A549 treated with ZK216348 at 1 μM for 4 hours (cell line): ENCODE measurements at places on chromosomes 7 and 10. TPM values are rescaled to one million over a fixed set of nuclear protein-coding genes. Genes with fewer than 3 reads are reported as not detected.

The BAIAP2L1 gene
- total RNA-seq, result 47.0 to 56.0 TPM (median 51.7 TPM) in 5 replicates

The GIMAP1 gene
- not detected in 5 replicates for total RNA-seq

The PHYHIPL gene
- 0.13 to 0.44 TPM (median 0.20 TPM) in 5 replicates for total RNA-seq

The SEMA3C gene
- total RNA-seq, result 54.0 to 82.3 TPM (median 63.0 TPM) in 5 replicates

The CCDC3 gene
- total RNA-seq, result 0.72 to 1.3 TPM (median 1.1 TPM) in 5 replicates

The TBRG4 gene
- 79.7 to 114 TPM (median 108 TPM) in 5 replicates for total RNA-seq

The IDI2 gene
- total RNA-seq, result not detected in 5 replicates

The KCNH2 gene
- 0.71 to 1.2 TPM (median 0.98 TPM) in 5 replicates for total RNA-seq

The HSPA12A gene
- total RNA-seq, result 9.5 to 13.3 TPM (median 11.5 TPM) in 5 replicates

The PALD1 gene
- total RNA-seq, result 4.2 to 8.5 TPM (median 7.4 TPM) in 5 replicates

The RELN gene
- 0.01 TPM in 1 of 5 replicates, not detected in the others for total RNA-seq

The KIAA1217 gene
- 1.4 to 2.1 TPM (median 1.9 TPM) in 5 replicates for total RNA-seq

The PRSS37 gene
- not detected in 5 replicates for total RNA-seq

The ATOH7 gene
- 0.18 to 0.31 TPM (median 0.22 TPM) in 5 replicates for total RNA-seq

The RET gene
- total RNA-seq, result 0.37 to 0.80 TPM (median 0.59 TPM) in 5 replicates

The NKX2-3 gene
- not detected in 5 replicates for total RNA-seq

The GPR37 gene
- 0.45 to 0.89 TPM (median 0.64 TPM) in 5 replicates for total RNA-seq

The NUTM2D gene
- total RNA-seq, result 0.73 to 1.7 TPM (median 1.3 TPM) in 5 replicates

The SEPHS1 gene
- 58.4 to 72.0 TPM (median 66.7 TPM) in 5 replicates for total RNA-seq

The BHLHA15 gene
- 0.36 to 0.56 TPM (median 0.53 TPM) in 4 of 5 replicates, not detected in the other for total RNA-seq
